ENCODE measurements at places on chromosomes 4 and X.
A peak's percentile ranks its signal among the peaks of the same experiment; 100 is the strongest.

DNA sequence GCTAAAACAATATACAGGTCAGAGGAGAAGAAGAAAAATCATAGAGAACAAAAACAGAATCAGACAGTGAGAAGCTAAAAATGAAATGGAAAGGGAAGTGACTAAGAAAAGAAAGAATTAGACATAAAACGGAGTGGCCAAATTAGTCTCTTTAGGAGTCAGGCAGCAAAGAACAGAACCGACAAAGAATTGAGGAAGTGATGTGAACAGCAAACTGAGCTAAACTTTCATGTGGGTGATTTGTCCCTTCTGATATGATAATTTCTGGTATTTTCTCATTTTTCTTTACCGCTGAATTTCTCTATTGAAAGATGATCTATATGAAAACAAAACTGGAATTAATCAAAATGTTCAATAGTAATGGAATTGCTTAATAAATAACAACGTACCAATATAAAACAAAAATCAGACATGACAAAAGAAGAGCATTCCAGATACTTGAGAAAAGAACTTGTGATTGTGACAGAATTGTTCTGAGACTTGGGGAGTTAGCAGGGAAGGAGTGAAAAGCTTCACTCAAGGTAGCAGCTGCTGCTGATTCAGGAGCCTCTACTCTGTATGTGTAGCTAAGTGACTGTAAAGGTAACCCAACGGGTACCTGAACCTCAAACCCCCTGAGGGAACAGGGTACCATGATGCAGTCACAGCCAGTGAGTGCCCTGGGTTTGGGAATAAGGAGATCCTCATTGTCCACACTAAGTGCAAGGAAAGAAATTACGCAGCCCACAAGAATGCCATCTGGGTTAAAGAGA, 8.8 kb downstream of the TAPT1 start:
- no peak for DNase-seq

GRCh38 chr4:1841887-1842210, 14.1 kb downstream of the LETM1 start:
- DNase-seq = no peak

DNA sequence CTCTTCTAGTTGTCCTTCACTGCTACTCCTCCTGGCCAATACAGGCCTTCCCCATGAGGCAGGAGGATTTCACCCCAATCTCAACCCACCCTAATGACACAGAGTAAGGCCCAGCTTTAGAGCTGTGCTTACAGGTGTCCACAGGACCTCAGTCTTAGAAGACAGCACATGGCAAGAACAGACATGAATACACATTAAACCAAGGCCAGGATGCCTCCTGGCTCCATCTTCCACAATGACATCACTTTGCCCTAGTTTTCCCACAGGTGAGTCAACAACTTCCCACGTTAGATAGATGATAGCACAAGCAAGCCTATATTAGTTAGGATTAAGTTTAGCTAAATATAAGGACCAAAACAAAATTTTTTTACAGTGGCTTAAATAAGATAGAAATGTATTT, 63.8 kb upstream of the NOCT start:
- DNase-seq = no peak

GRCh38 chrX:155086961-155087735, 15.8 kb downstream of the BRCC3 start:
- DNase-seq = no peak

DNA sequence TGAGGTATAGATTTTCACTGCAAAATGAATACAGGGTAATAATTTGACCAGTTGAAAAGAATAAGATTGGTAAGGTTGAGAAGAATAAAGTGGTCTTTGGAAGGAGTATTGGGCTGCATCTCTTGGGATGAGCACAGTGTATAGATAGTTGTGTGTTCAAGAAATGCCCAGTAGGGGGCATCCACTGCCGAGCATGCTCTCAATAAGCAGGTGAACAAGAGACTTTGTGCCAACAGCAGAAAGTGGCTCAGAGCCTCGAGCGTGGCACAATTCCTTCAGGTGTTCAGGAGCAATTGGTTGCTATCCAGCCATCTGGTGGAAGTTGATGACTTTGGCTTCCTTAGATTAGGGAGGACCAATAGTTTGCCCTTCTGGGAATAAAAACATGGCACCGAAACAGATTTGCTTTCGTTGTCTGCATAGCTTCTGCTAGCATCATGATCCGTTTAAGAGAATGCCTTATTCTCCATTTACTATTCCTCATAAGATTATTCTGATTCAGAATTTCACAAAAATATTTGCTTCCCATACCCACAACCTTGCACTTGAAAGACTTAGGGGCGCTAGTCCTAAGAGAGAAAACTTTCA, 258.1 kb upstream of the NEIL3 start:
- DNase-seq = no peak

GRCh38 chr4:182968917-182969650, 51.9 kb upstream of the DCTD start:
- DNase-seq = no peak

DNA sequence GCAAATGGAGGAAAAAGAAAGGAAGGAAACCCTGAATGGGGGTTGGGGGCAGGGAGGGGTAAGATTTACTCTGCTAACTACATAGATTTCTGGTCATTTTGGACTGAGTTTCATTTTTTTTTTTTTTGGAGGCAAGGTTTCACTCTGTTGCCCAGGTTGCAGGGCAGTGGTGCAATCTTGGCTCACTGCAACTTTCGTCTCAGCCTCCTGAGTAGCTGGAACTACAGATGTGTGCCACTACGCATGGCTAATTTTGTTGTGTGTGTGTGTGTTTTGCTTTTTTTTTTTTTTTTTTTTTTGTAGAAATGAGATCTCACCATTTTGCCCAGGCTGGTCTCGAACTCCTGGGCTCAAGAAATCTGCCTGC, 223.5 kb downstream of the APBB2 start:
- DNase-seq = no peak

DNA sequence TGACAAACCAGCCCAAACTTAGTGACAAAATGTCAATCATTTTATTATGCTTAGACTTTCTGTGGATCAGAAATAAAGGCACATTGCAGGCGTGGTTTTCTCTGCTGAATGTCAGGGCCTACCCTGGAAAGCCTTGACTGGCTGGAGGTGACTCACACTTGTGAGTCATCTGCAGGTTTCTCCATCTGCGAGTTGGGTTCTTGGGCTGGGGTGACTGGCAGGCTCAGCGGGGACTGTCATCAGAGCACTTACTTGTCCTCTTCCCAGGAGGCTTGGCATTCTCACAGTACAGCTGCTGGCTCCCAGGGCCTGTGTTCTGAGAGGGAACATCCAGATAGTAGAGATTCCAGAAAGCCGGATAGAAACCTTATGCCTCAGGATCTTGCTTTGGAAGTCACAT, 153.8 kb upstream of the AGA start:
- peak; percentile 14 for DNase-seq

GRCh38 chr4:7744142-7744804, 195.4 kb downstream of the AFAP1 start:
- peak; percentile 48 for DNase-seq

DNA sequence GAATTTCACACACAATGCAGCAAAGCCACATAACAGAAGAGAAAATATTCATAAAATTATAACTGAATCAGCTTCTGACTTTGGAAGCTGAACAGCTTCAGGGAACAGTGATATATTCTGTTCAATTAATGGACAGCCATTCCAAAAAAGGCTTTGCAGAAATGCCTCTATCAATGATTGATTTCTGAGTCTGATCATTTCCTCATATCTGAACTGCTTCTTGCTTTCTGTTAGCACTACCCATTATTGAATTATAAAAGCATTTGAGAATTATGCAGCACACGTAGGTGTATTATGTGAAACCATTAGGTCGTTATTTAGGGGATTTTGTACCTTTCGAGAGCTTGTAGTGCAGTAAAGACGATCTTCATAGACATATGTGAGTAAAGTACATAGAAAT, 159.6 kb downstream of the STIM2 start:
- no peak for DNase-seq

GRCh38 chrX:9681011-9681410, 84.6 kb downstream of the GPR143 start:
- DNase-seq = no peak

GRCh38 chr4:169675825-169676224, 55.4 kb downstream of the CLCN3 start:
- no peak for DNase-seq

DNA sequence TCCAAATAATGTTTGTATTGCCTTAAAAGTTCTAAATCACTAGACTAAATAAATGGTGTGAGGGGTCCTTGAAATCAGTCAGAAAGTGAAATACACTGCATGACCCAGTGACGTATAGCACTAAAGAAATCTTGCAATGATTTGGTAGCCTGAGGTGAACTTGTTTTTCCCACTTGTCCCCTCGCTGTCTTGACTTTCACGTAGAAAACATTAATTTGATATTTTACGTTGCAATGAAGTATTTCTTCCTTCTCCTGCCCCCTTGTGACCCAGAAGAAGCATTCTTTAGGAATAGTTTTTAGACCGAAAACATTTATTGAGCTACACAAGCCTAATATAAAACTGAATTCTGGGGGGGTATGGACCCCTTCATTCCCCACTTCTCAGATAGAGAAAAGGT, 3.7 kb downstream of the KLB start:
- DNase-seq = peak; percentile 16

DNA sequence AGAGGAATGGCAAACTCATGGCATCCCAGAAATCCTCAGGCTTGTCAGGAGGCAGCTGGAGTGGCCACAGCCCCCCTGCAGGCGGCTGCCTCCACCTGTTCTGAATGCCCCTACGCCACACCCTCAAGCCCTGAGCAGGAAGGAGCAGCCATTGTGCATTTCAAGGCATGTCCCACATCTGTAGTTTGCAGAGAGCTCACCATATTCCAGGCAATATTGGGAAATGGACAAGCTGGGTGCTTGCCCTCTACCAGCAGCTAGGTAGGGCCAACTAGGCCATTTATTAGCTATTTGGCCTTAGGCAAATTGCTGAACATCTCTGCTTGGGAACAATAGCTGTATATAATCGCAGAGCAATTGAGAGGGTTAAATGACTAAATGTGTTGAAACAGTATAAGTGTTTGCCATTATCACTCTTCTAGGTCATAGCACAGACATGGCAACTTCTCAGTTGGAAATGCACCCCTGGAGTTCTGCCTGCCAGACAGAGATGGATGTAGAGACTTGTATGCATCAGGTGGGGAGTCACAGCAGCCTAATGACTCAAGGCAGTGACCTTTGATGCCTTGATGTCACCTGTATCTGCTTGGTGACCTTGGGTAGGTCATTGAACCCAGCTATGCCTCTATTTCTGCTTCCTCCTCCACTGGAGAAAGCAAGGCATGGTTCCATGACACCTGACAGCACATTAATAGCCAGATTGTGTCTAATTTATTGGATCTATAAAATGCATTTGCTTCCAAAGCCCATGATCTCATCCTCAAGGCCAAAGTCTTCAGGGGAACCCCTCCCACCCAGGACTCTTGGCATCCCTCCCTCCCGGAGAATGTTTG, 52.8 kb downstream of the FHDC1 start:
- DNase-seq = no peak

DNA sequence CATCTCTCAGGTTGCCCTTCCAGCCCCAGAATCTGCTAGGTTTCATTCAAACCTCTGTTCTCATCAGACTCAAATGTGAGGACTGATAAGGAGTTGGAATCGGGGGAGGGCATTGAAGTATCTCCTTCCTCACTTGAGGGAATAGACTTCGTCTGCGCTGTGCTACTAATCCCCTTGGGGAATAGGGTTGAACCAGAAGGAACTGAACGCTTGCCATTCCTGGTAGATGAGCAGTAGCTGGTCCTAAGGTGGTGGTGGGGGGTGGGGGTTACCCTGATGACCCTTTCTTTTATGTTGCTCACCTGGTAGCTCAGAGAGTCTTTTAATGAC, 692 bp upstream of the SLC9A7 start:
- no peak for DNase-seq

DNA sequence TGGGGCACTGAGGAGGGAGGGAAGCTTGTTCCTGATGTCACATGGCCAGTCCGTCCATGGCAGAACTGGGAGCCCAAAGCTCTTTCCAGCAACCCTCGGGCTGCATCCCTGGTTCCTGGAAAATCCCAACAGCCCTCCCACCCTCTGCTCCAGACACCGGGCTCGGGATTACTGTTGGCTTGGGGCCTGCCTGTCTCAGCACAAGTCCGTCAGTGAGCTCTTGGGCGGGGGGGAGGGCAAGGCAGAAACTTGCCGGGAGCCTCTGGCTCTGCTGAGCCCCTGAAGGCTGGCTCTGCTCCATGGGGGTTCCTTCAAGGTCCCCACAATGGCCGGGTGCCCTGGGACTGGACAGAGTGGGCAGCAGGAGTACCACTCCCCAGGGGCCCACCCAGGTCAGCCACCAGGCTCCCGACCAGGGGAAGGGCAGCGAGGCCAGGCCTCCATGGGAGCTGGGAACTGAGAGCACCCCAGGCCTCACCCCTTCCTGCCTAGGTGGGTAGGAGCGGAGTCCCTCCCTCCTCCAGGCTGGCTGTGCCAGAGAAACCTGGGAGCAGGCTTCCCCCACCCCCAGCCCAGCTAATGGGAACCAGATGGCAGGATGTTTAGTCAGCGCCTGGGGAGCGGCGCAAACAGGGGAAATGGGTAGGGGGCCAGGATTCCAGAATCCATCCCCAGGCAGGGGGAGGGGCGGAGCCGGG, 6.4 kb upstream of the HAUS7 start:
- DNase-seq = no peak

- no peak for DNase-seq
Measured at GRCh38 chr4:129428454-129428853, 332.5 kb downstream of the C4orf33 start.

- DNase-seq = no peak
Measured at GRCh38 chr4:83109480-83110222, 4.9 kb downstream of the PLAC8 start.

DNA sequence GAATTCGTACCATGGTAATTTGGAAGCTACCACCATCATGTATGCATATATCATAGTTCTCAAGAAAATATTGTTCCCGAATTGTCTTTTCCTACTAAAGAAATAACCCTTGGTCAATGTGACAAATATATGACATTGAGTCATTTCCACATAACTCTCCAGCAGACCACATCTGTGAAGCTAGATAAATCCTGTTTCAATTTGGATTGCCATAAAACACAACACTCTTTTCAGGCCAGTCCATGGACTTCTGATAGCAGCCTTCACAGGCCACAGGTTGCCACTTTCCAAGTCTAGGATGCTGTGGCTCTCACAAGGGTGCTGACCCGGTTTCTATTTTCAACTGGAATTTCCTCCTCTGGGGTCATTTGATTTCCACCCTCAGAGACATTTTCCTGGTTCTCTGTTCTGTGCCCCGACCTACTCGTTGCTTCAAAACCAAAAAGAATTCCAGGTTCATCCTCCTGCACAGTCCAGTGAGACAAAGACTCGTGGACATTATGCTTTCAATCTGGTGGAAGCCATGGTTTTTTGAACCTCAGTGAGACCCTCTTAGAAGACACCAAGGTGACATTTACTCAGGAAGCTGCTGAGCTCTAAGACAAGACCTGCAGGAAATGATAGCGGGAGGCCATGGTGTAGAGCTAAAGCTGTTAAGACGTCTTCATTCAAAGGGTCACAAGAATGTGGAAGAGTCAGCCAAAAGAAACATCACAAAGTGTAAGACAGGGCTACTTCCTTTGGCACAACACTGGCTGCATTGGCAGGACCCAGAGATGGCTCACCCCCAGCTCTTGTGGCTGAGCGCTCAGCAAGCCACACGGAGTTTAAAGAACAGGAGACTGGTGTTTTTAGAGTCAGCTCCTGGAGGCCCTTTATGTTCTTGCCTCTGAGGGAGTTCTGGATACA, 119.8 kb downstream of the AMELX start:
- no peak for DNase-seq

Data from globus pallidus (tissue), 1 donor.